ENCODE measurements at places on chromosomes 13 and 19.
A peak's percentile ranks its signal among the peaks of the same experiment; 100 is the strongest.

DNA sequence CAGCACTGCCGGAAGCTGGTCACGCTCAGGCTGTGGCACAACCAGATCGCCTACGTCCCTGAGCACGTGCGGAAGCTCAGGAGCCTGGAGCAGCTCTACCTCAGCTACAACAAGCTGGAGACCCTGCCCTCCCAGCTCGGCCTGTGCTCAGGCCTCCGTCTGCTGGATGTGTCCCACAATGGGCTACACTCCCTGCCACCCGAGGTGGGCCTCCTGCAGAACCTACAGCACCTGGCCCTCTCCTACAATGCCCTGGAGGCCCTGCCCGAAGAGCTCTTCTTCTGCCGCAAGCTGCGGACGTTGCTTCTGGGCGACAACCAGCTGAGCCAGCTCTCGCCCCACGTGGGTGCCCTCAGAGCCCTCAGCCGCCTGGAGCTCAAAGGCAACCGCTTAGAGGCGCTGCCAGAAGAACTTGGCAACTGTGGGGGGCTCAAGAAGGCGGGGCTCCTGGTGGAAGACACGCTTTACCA lies 3.2 kb upstream of the MAP2K7 start:
- DNase-seq: no peak

DNA sequence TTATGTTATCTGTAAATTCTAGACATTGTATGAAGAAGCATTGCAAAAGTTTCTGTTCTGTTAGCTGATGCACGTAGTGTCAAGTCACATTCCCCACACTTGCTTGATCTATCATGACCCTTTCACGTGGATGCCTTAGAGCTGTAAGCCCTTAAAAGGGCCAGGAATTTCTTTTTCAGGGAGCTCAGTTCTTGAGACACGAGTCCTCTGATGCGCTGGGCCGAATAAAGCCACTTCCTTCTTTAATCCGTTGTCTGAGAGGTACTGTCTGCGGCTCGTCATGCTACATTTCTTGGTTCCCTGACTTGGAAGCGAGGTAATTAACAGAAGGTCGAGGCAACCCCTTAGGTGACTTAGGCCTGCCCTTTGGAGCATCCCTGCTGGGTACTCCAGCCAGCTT lies 5.8 kb downstream of the ZNF816 start:
- no peak for DNase-seq

DNA sequence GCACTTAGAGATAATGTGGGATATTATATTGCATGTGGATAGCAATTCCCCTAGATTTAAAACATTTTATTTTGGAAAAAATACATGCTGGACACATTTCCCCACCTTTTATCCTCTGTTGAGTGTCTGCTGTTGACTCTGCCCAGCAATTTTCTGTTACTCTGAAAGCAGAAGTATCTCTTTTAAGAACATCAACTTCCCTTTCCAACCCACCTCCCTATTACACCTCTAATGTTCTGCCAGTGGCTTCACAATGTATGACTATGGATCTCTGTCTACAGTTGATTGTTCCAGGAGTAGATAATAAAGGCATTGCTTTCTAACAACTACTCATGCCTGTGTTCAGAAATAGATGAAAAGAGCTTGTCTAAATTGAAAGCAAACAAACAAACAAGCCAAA lies 754.8 kb upstream of the SLITRK6 start:
- peak; percentile 82 for DNase-seq

DNA sequence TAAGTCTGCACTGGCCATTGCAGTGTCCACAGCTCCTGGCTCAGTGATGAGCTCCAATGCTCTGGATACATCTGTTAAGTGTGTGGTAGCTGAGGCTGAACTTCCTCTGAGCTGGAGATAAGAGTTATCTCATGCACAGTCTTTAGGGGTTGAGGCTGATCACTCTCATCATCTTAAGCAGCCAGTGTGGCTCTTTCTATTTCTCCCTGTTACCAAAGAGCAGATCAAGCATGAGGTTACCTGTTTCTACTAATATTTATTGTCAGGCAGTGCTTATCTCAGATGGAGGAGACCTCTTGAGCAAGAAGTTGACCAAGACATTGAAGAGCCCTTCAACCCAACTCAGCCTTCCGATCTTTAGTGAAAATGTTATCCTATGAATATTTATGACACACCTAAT lies 6.6 kb upstream of the OR10H2 start:
- no peak for DNase-seq

DNA sequence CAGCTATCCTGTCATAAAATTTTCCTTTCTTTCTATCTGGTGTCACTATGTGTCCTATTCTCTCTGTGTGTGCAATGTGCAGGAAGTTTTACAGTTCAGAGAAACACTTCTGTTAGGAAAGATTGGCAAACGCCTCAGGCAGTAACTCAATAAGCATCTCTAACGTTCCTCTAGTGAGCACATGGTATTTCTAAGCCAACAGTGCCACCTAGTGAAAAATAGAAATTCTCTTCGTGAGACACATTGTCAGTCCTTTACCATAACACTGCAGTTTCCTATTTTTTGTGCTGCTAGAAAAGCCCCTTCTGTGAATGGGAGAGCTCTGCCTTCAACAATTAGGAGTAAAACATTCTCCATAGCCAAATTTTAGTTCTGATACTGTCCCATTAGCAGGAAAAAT lies 50.7 kb downstream of the ZNF723 start:
- peak; percentile 61 for DNase-seq

GRCh38 chr19:32464279-32464678 lies 58.7 kb downstream of the DPY19L3 start:
- DNase-seq: peak; percentile 34

DNA sequence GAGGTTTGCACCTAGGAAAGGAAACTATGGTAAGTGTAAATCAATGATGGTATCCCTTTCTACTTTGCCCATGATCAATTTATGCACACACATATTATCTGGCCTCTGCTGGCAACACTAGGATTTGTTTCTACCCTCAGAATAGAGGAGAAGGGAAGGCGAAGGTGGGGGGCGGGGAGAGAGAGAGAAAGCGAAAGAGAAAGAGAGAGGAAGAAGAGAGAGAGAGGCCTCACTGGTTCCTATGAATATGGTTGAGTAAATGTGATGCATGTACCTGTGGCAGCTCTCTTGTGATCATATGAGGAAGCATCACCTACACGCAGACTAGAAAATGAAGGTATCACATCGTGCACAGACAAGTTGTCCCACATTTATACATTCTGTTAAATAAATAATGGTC lies 882.0 kb upstream of the SLITRK6 start:
- no peak for DNase-seq
